ENCODE measurements at places on chromosomes 6 and 20.
A peak's percentile ranks its signal among the peaks of the same experiment; 100 is the strongest.

DNA sequence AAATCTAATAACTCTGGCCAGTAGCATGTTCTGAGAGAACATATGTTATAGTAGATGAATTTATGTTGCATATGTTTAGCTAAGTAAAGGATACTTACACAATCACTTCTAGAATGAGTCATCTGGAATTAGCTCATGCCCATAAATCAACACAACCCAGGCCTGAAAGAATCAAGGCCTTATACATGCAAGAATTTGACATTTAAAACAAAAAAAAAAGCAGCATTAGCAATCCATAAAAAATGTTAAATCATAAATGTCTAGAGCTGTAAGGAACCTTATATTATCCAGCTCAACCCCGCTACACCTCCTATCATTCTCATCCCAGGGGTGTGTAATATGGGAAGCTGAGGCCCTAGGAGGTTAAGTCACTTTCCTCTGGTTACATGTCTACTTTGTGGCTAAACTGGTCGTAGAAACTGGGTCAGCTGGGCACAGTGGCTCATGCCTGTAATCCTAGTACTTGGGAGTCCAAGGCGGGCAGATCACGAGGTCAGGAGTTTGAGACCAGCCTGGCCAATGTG lies 105.2 kb upstream of the CARMIL1 start:
- peak; percentile 78 for ATAC-seq

GRCh38 chr6:157148391-157149323 lies 174.7 kb downstream of the TMEM242 start:
- ATAC-seq: peak; percentile 83

DNA sequence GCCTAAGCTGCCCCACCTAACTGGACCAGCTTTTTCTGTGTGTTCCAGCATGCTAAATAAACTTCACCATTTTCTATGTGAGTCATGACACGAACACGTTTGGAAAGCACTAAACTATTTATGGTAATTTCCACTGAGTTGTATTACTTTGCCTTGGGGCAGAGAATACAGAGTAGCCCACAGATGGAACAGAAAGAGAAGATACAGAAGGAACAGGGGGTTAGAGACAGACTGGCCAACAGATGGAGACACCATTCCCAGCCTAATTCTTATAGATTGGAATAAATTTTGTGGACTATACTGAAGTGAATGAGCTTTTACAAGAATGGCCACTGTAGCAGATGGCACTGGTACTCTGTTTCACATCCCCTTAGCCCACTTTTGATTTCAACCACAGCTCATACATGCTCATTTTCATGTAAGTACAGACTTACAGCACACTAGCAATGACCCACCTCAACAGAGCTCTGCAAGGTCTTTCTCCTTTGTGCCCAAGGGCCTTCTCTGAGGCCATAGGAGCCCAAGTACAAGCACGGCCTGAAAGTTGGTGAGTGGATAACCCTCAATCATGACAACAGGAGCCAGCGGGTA lies 13.1 kb upstream of the NT5DC1 start:
- ATAC-seq: peak; percentile 41

DNA sequence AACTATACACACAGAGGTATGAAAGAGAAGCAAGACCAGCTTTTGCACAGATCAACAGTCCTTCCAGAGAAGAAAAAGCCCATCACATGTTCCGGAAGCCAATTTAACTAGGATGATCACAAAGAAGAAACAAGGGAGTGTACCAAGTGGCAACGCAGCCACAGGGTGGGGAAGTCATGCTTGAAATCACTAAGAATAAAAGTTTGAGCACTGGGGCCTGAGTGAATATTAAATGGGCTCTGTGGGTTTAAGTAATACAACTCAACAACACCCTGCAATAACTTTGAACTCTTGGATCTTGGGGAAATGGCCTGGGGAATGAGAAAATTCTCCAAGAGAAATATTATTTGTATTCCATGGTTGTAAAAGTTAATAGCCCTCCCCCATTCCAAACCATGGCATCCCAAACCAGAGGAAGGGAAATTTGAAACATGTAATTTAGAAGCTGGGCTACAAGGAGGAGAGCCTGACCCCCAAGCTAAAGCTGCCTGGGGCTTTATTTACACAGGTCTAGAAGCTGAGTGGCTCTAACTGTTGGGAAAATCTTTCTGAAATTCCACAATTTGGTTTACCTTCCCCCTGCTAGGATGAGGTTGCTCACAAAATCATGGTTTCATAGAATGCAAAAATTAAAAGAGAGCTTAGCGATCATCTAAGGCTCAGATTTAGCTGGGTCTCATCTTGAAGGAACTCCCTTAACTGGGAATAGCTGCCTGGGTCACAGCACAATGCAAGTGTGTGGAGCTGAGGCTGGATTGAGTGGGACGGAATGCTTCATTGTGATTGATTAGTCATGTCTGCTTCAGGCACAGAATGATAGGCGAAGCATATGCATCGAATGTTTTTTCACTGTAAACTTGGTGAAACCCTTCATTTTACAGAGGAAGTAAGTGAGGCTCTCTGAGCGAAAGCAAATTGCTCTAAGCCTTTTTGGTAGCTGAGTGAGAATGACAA lies 143.6 kb downstream of the BMP7 start:
- ATAC-seq: no peak

DNA sequence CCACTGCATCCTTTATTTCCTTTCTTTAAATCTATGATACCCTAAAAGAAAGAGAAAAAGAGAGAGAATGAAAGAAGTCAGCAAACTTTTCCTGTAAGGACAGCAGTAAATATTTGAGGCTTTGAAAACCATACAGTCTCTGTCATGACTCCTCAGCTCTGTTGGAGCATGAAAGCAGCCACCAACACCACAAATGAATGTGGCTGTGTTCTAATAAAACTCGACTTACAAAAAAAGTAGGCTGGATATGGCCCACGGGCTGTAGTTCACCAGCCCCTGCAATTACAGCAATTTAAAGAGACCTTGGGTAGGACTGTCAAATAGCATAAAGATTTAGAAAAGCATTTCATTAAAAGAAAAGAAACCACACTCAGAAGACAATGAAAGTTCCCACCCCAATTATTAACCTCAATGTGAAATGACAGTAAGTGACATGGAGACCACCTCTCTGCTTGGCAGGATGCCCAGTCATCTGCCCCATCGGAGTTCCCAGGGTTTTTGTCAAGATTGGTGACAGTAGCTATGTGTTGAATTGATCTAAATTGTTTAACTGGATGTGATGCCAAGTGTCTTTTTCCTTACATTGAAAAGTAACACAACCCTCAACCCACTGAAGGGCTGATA lies 50.9 kb downstream of the TNFRSF21 start:
- ATAC-seq: no peak

- ATAC-seq: no peak
Observed at GRCh38 chr6:29924287-29924686, 18.0 kb upstream of the HLA-A start.

- peak; percentile 73 for ATAC-seq
Observed at GRCh38 chr6:33344701-33345697, 27.5 kb upstream of the ZBTB22 start.

GRCh38 chr20:14984768-14985622 lies 647.6 kb upstream of the FLRT3 start:
- ATAC-seq: no peak

DNA sequence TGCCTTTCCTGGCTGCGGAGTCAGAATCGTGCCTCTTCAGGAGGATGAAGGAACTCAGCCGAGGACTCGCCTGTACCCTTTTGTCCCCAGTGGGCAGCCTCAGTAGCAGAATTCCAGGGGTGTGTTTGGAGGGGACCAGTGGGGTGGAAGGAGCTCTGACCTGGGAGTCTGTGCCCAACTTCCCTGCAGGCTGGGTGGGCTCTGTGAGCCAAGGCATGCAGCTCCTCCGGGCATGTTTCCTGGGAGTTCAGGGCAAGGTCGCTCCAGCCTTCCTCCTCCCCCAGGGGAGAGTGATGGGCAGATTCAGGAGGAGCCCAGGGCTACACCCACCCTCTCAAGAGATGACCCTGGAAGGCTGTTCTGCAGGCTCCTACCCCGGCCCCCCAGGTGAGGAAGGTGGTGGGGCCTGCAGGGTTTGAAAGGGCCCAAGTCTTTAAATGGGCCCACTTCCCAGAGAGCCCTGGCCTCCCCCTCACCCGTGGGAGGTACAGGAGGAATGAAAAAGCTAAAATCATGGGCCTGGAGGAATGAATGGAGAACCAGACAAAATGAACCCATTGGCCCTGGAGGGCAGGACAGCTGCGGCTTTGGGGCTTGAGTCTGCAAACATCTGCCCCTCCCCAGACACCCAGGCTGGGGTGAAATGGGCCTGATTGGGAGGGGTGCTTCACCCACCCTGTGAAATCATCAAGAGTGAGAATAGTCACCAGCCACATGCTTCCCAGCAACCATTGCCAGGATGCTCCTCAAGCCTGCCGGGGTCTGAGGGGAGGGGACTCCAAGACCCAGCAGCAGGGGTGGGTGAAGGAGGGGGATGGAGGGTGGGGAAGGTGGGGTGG lies 77.6 kb upstream of the PMEPA1 start:
- ATAC-seq: no peak

- ATAC-seq: no peak
Observed at GRCh38 chr6:35014341-35014740, 125.3 kb downstream of the ANKS1A start.

GRCh38 chr6:138403324-138403800 lies 661 bp upstream of the HEBP2 start:
- ATAC-seq: peak; percentile 46

DNA sequence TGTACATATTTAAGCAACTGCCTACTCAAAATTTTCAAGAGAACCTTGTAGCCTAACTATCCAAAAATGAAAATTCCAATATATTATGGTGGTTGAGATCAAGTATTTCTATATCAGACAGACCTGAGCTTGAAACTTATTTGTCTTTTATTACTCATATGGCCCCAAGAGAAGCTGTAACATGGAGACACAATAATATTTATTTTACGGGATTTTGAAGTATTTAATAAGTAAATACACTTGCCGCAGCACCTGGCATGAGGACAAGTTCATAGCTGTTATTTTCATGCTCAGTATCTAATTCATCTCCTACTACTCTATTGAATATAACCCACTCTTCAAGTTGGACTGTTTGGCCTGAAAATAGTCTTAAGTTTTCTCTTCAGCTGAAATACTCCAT lies 28.0 kb downstream of the PTPRK start:
- ATAC-seq: no peak

GRCh38 chr6:41159415-41160082 lies 3.4 kb downstream of the TREM2 start:
- ATAC-seq: no peak

DNA sequence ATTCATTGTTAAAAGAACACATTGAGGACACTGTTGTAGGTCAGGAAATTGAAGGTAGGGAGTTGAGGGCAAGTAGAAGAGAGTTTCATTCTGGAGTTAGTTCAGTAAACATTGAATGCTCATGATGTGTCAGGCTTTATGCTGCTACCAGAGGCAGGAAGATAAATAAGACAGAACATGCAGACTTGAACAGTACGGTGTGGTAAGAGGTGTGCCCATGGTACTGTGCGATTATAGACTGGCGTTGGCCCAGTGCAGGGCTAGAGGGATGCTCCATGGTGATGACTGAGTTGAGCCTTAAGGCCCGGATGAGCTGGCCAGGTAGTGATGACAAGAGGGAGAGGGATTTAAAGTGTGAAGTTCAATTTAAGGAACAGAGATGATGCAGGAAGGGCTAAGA lies 50.8 kb downstream of the CARMIL1 start:
- no peak for ATAC-seq

- 0 out of 3 replicates have a peak, but pooled peaks have one; percentile 53 for ATAC-seq
Observed at GRCh38 chr20:33076662-33077372, 2.6 kb upstream of the BPIFB4 start.

DNA sequence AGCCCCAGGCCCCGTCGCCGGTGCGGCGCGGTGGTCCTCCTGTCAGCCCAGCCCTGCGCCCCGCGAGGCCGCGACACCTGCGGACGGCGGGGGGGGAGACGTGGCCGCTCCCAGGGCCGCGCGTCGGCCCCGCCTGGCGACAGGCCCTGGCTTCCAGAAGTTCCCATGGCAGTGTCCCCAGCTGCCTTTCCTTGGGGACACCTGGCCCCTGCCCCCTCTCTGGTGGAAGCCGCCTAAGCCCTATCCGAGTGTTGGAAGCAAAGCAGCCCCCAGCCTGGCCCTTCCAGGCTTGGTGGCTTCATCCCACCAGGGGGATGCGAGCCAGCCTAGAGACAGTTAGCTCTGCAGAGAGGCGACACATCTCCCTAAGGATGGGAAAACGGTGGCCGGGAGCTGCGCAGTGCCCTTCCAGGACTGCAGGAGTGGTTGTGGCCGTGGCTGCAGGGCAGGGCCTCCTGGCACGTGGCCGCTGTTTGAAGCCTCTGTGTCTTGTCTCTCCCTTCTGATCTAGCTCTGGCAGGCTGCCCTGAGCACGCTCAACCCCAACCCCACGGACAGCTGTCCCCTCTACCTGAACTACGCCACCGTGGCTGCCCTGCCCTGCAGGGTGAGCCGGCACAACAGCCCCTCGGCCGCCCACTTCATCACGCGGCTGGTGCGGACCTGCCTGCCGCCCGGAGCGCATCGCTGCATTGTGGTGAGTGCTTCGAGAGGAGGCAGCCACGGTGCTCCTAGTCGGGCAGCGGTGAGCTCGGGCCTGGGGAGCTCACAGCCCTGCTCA lies 816 bp downstream of the NPEPL1 start:
- no peak for ATAC-seq
